ENCODE measurements at places on chromosomes 4 and X. TPM values are rescaled to one million over a fixed set of nuclear protein-coding genes. Genes with fewer than 3 reads are reported as not detected.

DNA sequence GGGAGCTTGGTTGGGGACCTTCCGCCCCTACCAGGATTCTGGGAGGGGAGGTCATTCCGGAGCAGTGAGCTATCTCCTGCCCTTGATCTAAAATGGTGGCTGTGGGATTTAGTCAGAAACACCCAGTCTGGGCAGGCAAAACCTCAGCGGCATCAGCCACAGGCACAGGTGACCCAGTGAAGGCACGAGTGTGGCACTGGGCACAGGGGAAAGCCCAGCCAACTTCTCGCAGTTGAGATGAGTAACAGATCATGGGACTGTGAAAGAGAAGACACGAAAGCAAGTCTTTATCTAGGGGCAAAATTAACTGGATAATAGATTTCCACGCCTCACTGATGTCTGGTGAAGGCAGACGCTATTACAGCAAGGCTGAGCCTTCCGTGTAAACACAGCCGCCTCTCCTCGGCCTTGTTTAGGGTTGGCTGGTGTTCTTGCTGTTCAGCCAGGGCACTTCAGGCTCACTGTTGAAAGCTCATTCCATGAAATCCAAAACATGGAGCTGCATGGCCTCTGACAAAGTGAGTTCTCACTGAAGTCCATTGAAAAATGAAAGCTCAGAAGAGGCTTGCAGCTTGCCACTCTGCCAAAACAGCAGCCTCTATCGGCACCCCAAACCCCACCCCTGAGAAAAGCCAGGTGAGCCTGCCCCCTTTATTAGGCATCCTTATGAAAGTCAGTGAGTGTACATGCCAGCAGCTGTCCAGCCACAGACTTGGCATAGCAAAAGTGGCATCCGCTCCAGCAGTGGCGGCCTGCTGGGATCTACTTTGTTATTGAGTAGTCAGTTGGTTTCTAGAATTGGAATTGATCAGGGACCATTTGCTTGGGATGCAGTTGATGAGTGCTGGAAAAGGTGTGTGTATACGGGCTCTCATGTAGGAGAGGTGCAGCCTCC lies 102.3 kb upstream of the MTM1 start:
- H3K27me3 ChIP-seq: no peaks in the 10 kb centered on the region
- no peak overlapping the region for H3K4me3 ChIP-seq
- H3K4me1 ChIP-seq: no peaks in the 10 kb centered on the region

- no peak overlapping the region for H3K27ac ChIP-seq
- no peak overlapping the region for H3K4me3 ChIP-seq
Observed at GRCh38 chrX:77742788-77743476, 43.1 kb downstream of the ATRX start.

DNA sequence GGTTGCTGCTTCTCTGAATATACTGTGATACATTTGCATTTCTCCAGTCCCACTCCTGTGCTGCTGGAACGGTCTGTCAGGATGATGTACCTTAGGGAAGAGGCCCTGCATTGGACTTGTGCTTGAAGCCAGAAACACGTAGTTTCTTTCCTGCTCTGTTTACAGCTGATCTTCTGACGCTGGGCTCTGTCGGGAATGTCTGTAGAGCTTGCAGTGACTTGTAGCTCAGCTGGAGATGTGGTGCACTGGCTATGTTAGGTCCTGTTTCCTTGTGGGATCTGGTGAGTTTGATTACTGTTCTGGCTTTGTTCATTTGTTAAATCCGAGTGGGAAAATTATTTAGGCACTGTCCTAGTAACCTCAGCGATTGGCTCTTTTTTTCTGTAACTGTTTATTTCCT lies 137.2 kb upstream of the WDR1 start:
- no peak overlapping the region for H3K4me3 ChIP-seq
- no peaks in the 10 kb centered on the region for H3K4me1 ChIP-seq
- DNase-seq: no peak
- H3K27ac ChIP-seq: no peak overlapping the region
- no peaks in the 10 kb centered on the region for H3K36me3 ChIP-seq

MAP7D2 gene
- total RNA-seq: under 0.01 TPM

ARMCX6 gene
- total RNA-seq: 26.7 TPM

AGTR2 gene
- not detected for total RNA-seq
